NCI-H460 (cell line): ENCODE measurements at places on chromosomes 5 and 9.

DNA sequence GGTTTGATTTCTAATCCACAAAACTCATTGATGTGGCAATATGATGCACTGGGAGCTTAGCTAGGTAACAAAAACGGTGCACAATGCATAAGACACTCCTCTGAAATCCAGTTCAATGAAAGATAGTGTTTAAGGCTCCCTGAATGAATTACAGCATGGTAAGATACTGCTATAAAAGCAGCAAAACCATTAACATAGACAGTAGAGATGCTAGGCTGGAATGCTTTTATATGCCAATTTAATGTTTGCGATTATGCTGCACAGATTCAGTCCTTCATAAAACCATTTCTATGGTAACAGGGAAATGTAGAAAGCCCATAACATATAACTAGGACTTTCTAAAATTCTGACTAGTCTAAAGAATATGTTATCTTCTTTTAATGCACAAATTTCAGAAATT, 180.8 kb upstream of the NUDT12 start:
- no peak for DNase-seq

DNA sequence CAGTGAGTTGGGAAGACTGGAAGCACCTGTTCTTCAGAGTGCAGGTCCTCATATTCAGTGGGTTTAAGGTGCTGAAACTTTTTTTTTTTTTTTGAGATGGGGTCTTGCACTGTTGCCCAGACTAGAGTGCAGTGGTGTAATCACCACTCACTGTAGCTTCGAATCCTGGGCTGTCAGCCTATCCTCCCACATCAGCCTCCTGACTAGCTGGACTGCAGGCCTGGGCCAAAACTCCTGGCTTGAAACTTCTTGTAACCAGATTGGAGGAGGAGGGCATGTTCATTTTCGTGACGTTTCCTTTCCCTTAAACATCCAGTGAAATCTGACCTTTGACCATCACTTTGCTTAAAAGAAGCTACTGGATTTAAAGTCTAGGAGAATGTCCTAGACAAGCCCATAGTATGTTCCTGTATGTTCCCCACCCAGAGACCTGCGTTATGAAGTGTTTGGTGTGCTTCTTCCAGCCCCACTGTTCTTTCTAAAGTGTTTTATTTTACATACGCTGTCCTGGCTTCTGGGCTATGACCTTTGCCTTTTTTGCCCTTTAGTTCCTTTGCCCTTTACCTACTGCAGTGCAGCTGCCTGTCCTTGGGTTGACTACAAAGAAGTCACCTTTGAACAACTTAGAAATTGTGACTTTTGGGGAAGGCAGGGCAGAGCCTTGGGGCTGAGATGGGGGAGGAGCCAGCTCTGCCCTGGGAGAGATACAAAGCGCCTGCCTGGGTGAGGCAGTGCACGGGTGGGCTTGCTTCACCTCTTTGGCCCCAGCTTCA, 18.4 kb downstream of the TENT4A start:
- no peak for DNase-seq

DNA sequence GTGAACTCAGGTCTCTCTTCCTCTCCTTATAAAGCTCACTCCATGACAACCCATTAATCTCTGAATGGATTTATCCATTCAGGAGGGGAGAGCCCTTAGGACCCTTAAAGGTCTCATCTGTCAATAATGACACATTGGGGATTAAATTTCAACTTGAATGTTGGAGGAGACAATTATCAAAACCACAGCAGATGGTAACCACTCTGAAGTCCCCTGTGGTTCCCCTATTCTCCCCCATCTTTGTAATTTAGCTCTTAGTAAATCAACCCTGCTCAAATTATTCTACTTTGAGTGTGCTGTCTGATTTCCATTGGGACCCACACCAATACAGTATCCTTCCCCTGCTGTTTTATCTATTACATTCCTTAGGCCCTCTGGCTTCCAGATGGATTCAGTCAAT, 72.0 kb upstream of the RAI14 start:
- no peak for DNase-seq

- no peak for DNase-seq
These were observed 521.9 kb downstream of the BNC2 start for GRCh38 chr9:16348531-16348930.

DNA sequence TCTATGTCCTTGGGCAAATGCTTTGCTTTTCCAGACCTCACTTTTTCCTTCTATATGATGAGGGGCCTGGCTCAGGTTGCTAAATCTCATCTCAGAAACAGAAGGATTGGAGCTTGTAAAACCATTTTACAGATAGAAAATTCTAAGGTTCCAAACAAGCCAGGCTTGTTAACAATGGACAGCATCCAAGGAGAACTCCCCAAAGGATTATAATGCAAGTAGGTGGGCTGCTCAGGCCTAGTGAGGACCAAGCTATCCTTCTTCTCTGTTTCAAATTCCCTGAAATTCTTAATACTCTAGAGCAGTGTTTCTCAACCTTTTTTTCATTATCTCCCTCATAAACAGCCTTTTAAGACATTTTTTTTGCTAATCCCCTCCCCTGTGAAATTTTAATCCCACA, 269.8 kb downstream of the TMEM38B start:
- DNase-seq: no peak

GRCh38 chr5:179340465-179340864, 4.8 kb downstream of the ADAMTS2 start:
- no peak for DNase-seq

DNA sequence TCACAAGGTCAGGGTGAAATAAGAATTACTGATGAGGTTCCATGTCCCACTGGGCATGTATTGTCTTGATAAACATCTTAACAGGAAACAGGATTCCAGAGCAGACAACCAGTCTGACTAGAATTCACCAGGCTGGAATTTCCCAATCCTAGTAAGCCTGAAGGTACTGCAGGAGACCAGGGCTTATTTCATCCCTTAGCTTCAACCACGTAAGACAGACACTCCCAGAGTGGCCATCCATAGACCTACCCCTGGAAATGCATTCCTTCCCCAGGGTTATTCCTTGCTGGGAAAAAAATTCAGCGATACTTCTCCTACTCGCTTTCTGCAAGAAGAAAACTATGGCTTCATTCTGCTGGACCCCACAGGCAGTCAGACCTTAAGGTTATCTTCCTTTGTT, 785.4 kb downstream of the NR2F1-AS1 start:
- DNase-seq: no peak

DNA sequence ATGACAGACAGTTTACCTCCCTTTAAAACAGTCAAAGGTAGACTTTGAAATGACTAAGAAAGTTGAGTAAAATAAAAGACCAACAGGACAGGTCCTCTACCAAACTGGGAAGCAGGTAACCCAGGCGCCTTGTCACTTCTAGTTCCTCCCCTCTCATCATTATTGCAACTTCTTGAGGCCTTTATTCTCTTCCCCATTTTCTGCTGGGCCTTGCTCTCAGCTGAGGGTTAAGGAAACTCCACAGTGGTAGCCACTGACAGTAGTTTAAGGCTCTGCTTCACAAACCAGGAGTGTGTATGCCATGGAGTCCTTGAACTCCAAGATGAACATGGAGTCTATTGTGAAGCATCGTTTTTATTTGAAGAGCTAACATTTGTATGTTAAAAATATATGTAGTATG, 36.9 kb upstream of the TCERG1 start:
- DNase-seq: no peak

GRCh38 chr5:103293719-103294118, 35.2 kb downstream of the MACIR start:
- DNase-seq: no peak

GRCh38 chr9:108296056-108296455, 559.7 kb downstream of the ACTL7B start:
- no peak for DNase-seq
